ENCODE measurements at places on chromosomes 7 and 10.
A peak's percentile ranks its signal among the peaks of the same experiment; 100 is the strongest.

DNA sequence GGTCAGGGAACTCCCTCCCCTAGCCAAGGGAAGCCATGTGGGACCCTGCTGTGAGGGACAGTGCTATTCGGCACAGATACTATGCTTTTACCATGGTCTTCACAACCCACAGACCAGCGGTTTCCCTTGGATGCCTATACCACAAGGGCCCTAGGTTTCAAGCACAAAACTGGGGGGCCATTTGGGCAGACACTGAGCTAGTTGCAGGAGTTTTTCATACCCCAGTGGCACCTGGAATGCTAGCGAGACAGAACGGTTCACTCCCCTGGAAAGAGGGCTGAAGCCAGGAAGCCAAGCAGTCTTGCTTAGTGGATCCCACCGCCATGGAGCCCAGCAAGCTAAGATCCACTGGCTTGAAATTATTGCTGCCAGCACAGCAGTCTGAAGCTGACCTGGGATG lies 156.8 kb downstream of the THSD7A start:
- DNase-seq, result no peak

DNA sequence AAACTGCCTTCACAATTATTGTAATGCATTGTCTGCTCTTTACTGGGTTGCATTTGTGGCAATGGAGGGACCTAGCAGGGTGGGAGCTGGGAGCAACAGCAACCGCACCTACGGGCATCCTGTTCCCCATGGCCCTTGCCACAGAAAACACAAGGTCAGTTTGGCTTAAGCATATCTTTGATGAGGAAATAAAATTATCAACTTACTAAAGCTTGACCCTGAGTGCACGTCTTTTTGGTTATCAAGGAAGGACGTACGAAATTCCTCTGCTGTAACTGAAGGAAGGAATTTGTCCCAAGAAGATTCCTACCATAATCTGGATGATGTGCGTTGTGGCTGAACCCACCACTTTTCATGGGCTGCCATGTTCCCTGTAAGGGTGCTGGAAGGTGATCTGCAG lies 19.9 kb upstream of the PTPRN2 start:
- DNase-seq, result no peak

GRCh38 chr7:153087498-153087897 lies 327.9 kb downstream of the ACTR3B start:
- DNase-seq, result no peak

- no peak for DNase-seq
Measured at GRCh38 chr7:157228864-157229422, 90.2 kb downstream of the UBE3C start.

DNA sequence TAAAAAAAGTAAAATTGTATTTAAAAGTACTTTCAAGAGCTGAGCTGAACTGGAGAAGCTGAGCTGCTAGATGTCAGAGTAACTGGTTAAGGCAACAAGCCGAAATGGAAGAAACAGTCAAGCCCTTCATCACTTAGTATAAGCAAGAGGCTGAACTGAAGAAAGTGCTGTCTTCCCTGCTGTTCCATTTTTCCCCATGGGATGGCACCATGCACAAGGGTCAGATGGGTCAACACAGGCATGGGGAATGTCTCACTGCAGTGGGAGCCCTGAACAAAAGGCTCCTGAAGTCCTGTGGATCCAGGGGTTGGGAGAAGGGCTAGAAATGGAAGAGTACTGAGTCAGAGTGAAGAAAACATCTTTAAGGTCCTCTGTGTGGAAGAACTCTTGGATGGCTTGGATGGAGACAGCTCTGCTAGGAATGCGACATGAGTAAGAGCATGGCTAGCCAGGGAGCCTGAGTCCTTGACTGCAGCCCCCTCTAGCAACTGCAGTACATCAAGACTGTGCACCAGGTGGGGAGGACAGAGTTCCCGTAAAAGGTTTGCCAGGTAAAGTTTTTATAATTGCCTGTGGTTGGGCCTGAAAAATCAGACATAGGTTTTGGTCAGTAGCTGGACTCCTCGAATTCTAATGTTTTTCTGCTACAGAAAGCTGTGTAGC lies 348.3 kb downstream of the GPR158 start:
- DNase-seq, result no peak

DNA sequence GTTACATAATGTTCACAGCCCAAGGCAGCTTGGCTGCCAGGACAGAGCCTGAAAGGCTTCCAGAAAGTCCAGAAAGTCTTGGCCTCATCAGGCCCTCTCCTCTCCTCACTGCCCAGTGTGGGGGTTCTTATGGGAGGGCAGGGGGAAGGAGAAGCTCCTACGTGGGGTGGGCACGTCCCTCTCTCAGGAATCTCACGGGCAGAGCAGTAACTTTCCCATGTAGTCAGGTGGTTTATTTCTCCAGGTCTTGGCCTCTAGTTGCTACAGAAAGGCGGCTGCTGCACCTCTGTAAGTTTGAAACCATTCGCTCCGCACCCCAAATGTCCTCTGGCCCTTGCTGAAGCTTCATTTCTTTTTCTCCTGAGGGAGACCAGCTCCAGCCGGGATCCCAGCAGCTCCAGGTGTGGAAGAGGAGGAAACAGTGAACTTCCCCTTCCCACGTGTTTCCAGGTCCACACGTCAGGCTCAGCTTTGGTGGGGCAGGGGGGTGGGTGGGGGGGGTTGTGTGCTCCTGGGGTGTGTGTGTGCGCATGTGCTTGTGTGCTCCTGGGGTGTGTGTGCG lies 320.3 kb downstream of the WDR37 start:
- no peak for DNase-seq

- DNase-seq, result no peak
Measured at GRCh38 chr10:126576336-126576735, 94.2 kb downstream of the C10orf90 start.

GRCh38 chr10:124482236-124482800 lies 20.7 kb downstream of the LHPP start:
- DNase-seq, result no peak

DNA sequence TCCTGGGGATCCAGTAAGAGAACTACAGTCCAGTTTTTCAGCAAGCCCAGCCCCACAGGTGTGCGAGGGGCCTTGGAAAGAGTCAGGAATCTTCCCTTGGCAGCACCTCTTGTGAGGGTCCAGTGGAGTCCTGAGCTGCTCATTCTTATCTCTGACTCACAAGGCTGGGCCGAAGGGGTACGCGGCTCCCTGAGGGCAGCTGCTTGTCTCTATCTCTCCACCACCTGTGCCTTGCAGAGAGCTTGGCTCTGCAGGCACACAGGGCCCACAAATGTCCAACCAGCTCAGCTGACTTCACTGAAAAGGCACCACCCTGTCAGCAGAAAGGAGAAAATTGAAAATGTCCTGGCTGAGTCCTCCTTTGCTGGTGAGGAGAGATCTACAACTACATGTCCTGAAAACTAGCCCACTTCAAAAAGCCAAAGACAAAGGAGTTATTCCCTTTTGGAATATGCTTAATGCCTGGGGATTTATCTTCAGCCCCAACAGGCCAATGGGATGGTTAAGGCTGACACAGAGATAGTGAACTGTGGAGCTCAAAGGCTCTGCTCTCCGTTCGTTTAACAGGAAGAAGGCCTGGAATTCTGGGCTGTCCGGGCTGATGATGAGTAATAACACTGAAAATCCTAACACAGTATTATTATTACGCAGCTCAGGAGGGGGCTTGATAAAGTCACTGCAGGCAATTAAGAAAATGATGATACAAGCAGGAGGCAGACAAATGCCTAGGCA lies 23.4 kb downstream of the UROS start:
- no peak for DNase-seq

DNA sequence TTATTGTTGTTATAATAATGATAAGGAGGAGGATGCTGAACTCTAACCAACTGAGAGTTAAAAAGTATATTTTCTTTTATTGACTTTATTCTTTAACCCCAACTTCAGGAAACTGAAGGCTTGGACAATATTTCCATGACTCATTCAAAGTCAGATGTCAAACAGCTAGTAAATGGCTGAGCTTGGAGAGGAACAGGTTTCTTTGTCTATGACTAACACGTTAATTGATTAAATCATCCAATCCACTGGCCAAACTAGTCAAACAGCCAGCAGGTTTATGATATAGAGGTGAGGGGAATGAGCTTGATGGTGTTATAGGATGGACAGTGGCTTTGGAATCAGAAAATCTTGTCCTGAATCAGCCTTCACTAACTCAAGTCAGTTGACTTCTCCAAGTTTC lies 119.1 kb upstream of the WDR11 start:
- DNase-seq, result no peak

DNA sequence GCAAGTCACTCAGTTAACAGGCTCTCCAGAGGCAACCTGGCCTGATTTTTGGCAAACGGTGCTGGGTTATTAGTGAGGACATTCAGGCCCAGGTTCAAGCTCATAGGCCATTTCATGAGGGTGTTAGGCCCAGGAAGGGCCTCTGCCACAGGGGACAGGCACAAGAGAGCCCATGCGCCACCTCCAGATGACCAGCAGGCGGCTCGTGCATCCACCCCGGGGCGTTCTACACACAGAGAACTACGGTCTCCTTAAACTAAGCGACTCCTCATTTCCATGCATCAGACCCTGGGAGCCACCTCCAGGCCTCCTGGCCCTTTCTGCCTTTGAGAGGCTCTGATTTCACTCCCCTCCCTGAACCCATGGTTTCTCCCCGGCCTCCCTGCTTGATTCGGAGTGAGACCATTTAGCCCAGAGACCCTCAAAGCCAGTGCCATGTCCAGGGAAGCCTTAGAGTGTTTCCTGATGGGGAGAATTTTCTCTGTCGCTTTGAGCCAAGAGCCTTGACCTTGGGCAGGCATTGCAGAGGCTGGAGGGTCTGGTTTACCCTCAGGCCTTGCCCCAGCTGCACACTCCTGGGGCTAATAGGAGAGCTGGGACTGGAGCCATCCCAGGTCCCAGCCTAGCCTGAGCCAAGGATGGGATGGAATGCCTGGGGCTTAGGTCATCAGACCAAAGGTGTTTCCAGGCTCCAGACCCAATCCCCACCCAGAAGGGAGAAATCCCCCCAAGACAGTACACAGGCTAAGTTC lies 188.0 kb downstream of the GRID1 start:
- DNase-seq, result peak; percentile 57

DNA sequence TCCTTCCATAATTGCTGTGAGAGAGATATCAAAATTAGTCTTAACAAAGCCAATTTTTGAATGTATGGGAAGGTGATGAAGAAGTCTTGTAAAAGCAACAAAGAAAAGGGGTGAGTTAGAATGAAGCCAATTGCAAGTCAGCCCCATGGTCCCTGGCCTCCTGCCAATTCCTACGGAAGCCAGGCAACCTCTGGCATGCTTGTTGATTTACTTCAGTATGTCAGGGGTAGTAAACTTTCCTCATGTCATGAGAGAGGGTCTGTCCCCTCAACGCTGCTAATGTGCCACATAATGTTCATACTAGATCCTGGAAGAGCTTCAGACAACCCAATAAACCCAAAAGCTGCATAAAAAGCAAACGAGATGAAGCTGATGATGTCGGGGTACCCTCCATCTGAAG lies 159.1 kb upstream of the YAE1 start:
- no peak for DNase-seq

DNA sequence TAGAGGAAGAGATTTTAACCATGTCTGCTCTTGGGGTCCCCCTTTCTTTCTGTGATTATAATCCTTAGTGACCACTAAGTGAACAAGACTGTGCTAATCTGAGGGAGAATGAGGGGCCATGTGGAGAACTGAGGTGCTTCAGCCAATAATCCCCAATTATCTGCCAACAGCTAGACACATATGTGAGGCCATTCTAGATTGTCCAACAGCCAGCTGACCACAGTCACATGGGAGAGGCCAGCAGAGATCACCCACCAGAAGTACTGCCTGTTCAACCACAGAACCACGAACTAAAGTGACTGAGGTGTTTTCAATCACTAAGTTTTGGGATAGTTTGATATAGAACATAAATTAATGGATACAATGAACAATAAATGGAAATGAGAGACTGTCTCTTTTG lies 74.3 kb downstream of the SEMA3E start:
- no peak for DNase-seq

GRCh38 chr10:44725404-44725803 lies 185.7 kb upstream of the TMEM72 start:
- DNase-seq, result no peak

GRCh38 chr7:98629001-98629431 lies 11.9 kb downstream of the NPTX2 start:
- no peak for DNase-seq

- no peak for DNase-seq
Measured at GRCh38 chr10:120835603-120836002, 15.6 kb upstream of the WDR11 start.

GRCh38 chr7:36625247-36625646 lies 99.0 kb downstream of the AOAH start:
- no peak for DNase-seq

DNA sequence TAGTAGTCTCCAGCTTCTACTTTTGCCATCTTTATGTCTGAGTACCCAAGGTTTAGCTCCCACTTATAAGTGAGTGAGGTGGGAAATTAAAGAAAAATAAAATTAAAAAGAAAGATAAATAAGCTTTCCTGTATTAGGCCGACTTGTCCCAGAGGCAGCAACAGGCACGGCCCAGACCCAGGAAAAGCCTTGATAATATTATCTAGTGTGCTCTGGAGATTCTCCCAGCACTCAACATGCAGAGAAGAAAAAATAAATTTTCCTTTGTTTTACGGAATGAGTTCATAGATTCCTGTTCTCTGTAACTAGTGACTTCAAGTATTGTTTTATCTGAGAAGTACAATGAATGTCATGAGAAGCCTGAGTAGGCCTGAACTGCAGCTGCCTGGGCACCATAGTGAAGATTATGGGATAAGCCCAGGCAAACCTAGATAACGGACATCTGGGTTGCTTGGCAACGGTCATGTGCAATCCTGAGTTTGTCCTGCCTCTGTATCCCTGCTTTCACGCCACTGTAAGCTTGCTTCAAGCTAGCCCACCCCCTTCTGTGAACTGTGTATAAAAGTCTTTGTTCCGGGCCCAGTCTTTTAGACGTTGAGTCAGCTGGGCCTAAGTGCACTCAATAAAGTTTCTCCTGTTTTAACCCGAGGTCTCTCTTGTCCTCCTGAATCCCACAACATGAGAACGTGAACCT lies 6.4 kb downstream of the ATE1 start:
- DNase-seq, result no peak

DNA sequence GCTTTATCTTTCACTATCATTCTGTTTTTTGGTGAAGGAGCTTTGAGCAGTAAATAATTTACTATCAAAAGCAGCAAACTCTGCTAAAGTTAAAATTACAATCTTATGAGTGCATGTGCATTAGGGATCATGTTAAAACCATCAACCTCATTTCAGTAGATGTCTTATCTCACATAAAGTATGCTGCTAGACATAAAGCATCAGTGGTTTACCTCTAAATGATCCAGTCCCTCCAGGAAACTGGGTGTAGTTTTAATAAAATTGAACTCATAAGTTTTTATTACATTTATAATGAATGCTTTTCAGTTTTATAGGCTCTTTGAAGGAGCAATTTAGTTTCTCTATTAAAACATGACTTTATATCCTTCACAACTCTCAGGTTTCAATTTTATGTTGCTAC lies 108.7 kb downstream of the LRRN3 start:
- no peak for DNase-seq

Data from aorta (tissue), 5 donors.